ENCODE measurements at places on chromosomes 5 and 9. TPM values are rescaled to one million over a fixed set of nuclear protein-coding genes. Genes with fewer than 3 reads are reported as not detected.
A peak's percentile ranks its signal among the peaks of the same experiment; 100 is the strongest.

GRCh38 chr9:133458643-133459312 is 1.0 kb upstream of the CACFD1 start:
- peaks cover 16% of the 10 kb centered on the region for H3K4me1 ChIP-seq
- peak overlapping the region; percentile 90 for H3K4me3 ChIP-seq
- H3K27me3 ChIP-seq: no peaks in the 10 kb centered on the region
- H3K27ac ChIP-seq: no peak overlapping the region

DNA sequence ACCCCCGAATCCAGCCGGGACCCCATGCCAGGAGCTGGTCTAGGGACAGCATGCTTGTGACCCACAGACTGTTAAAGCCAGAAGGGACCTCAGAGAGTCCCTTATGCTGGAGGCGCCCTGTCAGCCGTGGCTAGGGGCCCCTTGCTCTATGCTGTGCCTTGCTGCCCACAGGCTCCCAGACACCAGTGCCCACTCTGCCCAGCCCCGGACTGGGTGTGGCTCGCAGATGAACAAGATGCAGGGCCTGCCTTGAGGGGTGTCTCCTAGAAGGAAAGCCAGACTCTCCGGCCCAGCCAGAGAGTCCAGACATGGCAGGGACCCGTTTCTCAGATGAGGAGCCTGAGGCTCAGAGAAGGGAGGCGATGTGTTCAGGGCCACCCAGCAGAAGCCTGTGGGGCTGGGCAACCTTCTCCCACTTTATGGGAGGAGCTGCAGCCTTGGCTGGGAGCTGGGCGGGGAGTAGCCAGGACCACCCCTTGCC is 85.7 kb downstream of the LMX1B start:
- no peak for DNase-seq
- H3K27me3 ChIP-seq: peaks cover 22% of the 10 kb centered on the region
- peaks cover 3% of the 10 kb centered on the region for H3K4me1 ChIP-seq
- H3K27ac ChIP-seq: no peak overlapping the region
- no peaks in the 10 kb centered on the region for H3K36me3 ChIP-seq

DNA sequence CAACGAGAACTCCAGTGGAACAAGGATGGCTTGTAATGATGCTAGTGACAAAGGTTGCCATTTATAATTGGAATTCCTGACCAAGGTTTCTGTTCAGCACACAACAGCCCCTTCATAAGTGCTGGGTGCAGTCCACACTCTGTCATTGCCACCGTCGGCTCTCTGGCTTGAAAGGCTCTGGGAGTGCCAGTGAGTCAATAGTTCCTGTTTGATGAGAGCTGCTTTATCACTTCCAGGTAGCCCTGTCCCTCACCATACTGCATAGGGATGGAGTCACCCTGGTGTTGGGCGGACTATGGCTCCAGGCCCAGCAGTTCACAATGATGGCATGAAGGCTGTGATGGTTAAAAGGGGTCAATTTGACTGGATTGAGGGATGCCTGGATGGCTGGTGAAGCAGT is 34.6 kb upstream of the SEMA4D start:
- no peaks in the 10 kb centered on the region for H3K36me3 ChIP-seq
- no peak overlapping the region for H3K4me3 ChIP-seq
- no peaks in the 10 kb centered on the region for H3K4me1 ChIP-seq
- peaks cover 9% of the 10 kb centered on the region for H3K27me3 ChIP-seq

DNA sequence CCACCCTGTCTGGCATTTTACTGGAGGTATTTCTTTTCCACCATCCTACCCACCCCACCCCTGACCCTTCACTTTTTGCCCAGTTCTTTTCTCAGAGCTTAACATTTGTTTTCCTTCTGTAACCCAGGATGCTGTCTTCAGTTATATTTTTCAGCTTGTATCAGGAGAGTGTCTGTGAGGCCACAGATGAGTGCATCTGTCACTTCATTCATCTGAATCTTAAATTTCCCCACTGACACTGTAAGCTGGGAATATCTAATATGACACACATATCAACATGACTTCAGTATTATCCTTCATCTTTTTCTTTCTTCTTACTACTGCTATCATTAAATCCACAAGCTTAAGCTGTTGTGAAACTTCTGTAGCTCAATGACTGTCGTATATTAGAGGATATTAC is 4.9 kb downstream of the MARCHF3 start:
- no peak for DNase-seq
- H3K36me3 ChIP-seq: peaks cover 3% of the 10 kb centered on the region
- no peak overlapping the region for H3K4me3 ChIP-seq
- H3K27ac ChIP-seq: no peak overlapping the region

- DNase-seq: no peak
- H3K4me3 ChIP-seq: no peak overlapping the region
- peaks cover 12% of the 10 kb centered on the region for H3K4me1 ChIP-seq
- peaks cover 14% of the 10 kb centered on the region for H3K27me3 ChIP-seq
- H3K36me3 ChIP-seq: no peaks in the 10 kb centered on the region
- H3K27ac ChIP-seq: no peak overlapping the region
Observed at GRCh38 chr9:96222132-96222531, 79.8 kb downstream of the HSD17B3 start.

DNA sequence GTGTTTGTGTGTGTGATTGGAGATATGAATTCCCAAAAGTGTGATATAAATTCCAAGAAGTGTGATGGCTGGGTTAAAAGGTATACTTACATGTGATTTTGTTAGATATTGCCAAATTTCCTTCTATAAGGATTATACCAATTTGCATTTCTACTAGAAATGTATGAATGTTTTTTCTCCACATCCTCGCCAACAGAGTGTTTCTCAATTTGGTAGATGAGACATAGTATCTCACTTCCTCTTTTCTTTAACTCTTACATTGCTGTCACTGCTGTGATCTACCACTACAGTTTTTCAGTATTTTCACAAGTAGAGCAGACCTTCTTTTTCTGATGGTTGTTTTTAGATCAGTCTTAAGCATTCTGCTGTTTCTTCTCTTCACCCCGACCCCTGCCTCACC is 111.3 kb downstream of the FER start:
- H3K4me3 ChIP-seq: no peak overlapping the region
- H3K27me3 ChIP-seq: no peaks in the 10 kb centered on the region
- H3K36me3 ChIP-seq: peaks cover 7% of the 10 kb centered on the region
- no peak overlapping the region for H3K27ac ChIP-seq
- peaks cover 15% of the 10 kb centered on the region for H3K4me1 ChIP-seq

- H3K27ac ChIP-seq: no peak overlapping the region
- H3K4me3 ChIP-seq: no peak overlapping the region
- no peaks in the 10 kb centered on the region for H3K36me3 ChIP-seq
- DNase-seq: no peak
- H3K27me3 ChIP-seq: no peaks in the 10 kb centered on the region
Observed at GRCh38 chr5:94508461-94509148, 109.8 kb downstream of the KIAA0825 start.

DNA sequence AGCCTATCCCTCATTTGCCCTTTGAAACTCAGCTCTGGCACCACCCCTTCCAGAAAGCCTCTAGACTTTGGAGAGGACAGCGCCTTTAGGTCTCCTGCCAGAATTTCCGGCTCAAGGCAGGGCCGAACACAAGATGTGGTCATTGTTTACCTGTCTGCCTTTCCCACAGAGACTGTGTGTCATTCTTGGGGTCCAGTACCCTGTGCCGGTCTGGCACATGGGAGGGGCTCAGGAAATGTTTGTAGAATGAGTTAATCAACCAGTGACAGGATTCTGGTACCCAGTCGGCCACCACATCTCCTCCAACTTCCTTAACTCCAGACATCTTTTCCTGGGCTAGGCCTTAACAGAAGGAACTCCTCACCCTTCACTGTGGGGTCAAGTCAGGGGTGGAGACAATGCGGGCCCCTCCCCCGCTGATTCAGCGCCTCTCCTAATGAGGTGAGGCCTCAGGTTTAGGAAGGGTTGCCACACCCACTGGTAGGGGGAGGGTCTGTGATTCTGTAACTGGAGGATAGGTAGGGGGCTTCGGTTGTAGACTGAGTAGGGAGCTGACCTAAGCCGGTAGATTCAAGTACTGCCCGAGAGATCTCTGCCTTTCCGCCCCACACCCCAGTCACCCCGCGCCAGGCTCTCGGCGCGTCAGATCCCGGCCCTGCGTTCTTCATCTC is 29.3 kb downstream of the PCDH1 start:
- DNase-seq: no peak
- no peaks in the 10 kb centered on the region for H3K36me3 ChIP-seq
- no peaks in the 10 kb centered on the region for H3K27me3 ChIP-seq
- H3K4me3 ChIP-seq: peak overlapping the region; percentile 81

- peaks cover 10% of the 10 kb centered on the region for H3K4me1 ChIP-seq
- no peak for DNase-seq
- no peaks in the 10 kb centered on the region for H3K36me3 ChIP-seq
- H3K27ac ChIP-seq: no peak overlapping the region
- H3K27me3 ChIP-seq: peaks cover 14% of the 10 kb centered on the region
Observed at GRCh38 chr9:99607842-99608448, 213.7 kb upstream of the NR4A3 start.

DNA sequence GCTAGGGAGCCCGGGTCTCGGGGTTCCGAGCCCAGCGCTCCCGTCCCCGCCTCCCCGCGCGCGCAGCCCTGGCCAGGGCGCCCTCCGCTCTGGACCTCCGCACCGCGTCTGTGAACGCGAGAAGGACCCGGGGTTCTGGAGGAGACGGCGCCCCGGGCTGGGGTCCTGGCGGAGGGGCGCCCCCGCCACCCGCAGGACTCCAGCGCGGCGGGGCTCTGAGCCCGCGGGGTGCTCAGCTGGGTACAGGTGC is 431 bp downstream of the TMOD1 start:
- H3K36me3 ChIP-seq: peaks cover 1% of the 10 kb centered on the region
- H3K27me3 ChIP-seq: peaks cover 52% of the 10 kb centered on the region
- no peak overlapping the region for H3K27ac ChIP-seq
- no peak overlapping the region for H3K4me3 ChIP-seq
- no peak for DNase-seq
- peaks cover 14% of the 10 kb centered on the region for H3K4me1 ChIP-seq

- no peaks in the 10 kb centered on the region for H3K4me1 ChIP-seq
- DNase-seq: no peak
- H3K27ac ChIP-seq: no peak overlapping the region
- no peaks in the 10 kb centered on the region for H3K36me3 ChIP-seq
- H3K27me3 ChIP-seq: peaks cover under 1% of the 10 kb centered on the region
- no peak overlapping the region for H3K4me3 ChIP-seq
Observed at GRCh38 chr9:22986556-22986955, 539.9 kb downstream of the DMRTA1 start.

DNA sequence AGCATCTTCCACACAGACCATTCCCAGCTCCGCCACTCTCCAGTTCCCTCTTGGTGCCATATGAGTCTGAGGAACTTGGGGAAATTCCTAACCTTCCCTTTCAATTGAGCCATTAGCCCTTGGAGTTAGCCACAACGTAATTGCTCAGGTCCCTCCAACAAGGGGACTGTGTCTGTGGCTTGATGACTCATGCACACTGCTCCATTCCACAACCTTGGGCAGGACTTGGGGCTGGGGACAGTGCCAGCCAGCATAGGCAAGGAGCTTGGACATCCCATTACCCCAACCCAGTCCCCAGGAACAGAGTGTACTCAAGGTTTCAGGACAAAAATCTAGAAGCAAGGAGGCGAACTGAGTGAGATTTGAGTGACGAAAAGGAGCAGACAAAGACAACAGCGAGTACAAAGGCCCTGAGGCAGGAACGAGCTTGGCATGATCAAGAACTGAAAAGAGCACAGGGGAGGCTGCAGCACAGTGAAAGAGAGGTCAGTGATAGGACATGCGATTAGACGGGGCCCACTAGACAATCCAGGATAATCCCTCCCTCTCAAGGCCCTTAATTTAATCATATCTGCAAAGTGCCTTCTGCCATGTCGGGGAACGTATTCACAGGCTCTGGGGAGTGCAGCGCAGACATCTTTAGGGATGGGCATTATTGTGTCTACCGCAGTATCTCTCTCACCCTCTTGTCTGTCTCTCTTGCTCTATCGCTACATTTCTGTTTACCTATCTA is 16.0 kb upstream of the JADE2 start:
- H3K4me3 ChIP-seq: no peak overlapping the region
- H3K36me3 ChIP-seq: no peaks in the 10 kb centered on the region
- H3K4me1 ChIP-seq: peaks cover 23% of the 10 kb centered on the region

DNA sequence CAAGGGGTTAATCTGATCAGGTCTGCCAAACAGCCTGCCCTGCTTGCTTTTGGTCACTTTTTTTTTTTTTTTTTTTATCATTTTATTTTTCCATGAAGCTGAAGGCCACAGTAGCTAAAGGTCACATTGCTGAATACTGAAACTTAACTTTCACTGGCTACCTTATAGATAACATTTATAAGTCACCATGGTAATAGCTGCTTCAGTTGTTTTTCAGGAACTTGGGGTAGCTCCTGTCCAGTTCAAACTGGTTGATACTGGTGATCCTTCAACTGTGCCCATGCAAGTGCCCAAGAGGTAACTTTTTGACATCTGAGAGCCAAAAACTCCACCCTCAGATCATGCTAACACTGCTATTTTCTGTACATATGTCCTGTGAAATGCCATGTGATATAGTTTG is 68.3 kb upstream of the RGS7BP start:
- H3K4me1 ChIP-seq: no peaks in the 10 kb centered on the region
- H3K4me3 ChIP-seq: no peak overlapping the region

DNA sequence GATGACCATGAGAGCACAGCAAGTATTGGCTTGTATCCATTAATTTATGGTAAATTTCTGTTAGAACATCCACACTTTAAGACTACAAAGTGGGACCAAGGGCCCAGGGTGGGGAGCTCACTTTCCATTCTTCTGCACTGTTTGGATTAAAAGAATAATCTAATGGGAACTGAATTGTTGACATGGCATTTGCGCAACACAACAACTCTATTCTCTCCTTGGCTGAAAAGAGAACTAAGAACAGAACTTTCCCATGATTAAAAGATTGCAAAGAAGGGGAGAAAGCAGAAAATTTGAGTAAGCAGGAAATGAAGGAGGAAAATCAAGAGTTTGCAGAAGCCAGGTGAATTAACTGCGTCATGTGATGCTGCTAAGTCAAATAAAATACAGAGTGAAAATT is 143.4 kb downstream of the HINT1 start:
- peaks cover 48% of the 10 kb centered on the region for H3K27me3 ChIP-seq
- no peak overlapping the region for H3K27ac ChIP-seq
- H3K36me3 ChIP-seq: no peaks in the 10 kb centered on the region
- no peak overlapping the region for H3K4me3 ChIP-seq

DNA sequence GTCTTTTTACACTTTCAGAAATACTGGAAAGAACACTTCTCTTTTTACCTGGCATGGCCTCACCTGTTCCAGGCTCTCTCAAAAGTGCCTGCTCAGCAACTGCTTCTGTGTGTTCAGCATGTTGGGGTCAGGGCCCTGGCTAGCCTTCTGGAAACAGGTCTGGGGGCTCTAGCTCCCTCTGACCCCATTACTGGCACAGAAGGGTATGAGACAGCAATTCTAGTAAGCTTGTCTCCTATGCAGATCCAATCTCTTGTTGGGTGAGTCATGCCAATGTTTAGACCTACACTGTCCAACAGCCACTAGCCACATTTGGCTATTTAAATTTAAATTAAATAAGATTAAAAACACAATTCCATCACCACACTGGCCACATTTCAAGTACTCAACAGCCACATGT is 80.8 kb downstream of the MAPKAP1 start:
- no peaks in the 10 kb centered on the region for H3K36me3 ChIP-seq
- DNase-seq: no peak
- no peaks in the 10 kb centered on the region for H3K27me3 ChIP-seq

GRCh38 chr5:64971513-64971912 is 202.8 kb downstream of the CWC27 start:
- H3K27ac ChIP-seq: no peak overlapping the region
- H3K36me3 ChIP-seq: peaks cover 19% of the 10 kb centered on the region
- H3K4me1 ChIP-seq: no peaks in the 10 kb centered on the region
- H3K4me3 ChIP-seq: no peak overlapping the region
- H3K27me3 ChIP-seq: no peaks in the 10 kb centered on the region

- DNase-seq: no peak
- no peaks in the 10 kb centered on the region for H3K36me3 ChIP-seq
- peaks cover 10% of the 10 kb centered on the region for H3K4me1 ChIP-seq
Observed at GRCh38 chr5:179324760-179325295, 20.4 kb downstream of the ADAMTS2 start.

Gene OGN
- 3.9 TPM for total RNA-seq

Gene CATSPER3
- not detected for total RNA-seq

Gene GOLGA1
- total RNA-seq: 22.0 TPM

Gene NANS
- total RNA-seq: 43.9 TPM

Gene PTGS1
- total RNA-seq: 3.1 TPM

Gene FGF10
- not detected for total RNA-seq

Gene LRRC8A
- total RNA-seq: 39.5 TPM

Gene NUTM2G
- total RNA-seq: not detected

Measured in osteocyte (in vitro differentiated cells).